ENCODE measurements at places on chromosomes 3 and 15. TPM values are rescaled to one million over a fixed set of nuclear protein-coding genes. Genes with fewer than 3 reads are reported as not detected.

Gene PDE8A
- total RNA-seq: 36.6 TPM

Gene ERICH6
- total RNA-seq: not detected

DNA sequence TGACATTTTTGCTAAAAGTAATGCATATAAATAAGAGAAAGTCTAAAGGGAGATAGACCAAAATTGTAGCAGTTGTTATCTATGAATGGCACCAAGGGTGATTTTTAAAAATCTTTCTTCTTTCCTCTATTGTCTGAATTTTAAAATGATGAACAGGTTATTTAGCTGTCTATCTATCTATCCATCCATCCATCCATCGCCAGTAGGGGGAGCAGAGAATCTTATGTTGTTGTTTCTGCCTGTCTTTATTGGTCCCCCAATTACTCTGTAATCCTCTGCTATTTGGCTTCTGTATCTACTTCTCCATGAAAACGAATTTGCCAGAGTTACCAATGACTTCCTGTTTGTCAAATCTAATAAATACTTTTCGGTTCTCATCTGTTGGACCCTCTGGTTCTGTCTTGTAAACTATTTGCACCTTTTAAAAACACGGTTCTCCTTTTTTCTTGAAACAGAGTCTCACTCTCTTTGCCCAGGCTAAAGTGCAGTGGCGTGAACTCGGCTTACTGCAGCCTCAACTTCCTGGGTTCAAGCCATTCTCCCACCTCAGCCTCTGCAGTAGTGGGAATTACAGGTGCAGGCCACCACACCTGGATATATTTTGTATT is 86.0 kb downstream of the ECT2 start:
- peak; percentile 52 for DNase-seq

GRCh38 chr3:13491206-13491974 is 11.3 kb downstream of the HDAC11 start:
- no peak for DNase-seq

Gene ZKSCAN7
- total RNA-seq: 4.1 TPM

DNA sequence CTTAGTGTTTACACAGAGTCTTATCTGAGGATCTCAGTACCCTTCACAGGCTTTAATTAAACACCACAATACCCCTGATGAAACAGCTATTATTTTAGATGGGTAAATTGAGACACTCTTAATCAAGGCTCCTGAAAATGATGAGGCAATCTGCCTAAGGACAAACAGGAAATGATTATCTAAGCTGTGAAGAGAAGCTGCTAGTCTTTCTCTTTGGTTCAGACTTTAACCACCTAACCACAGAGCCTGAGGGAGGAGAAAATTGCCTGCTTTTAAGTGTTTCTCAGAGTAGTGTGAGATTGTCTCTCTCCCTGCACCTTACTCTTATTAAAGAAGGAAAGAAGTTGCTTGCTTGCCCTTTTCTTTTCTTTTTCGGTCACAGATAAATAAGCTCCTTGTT is 364.3 kb upstream of the ADAMTS9 start:
- no peak for DNase-seq

Gene GOLGA8J
- not detected for total RNA-seq

- DNase-seq: peak; percentile 65
These were observed 91.9 kb downstream of the NAALADL2 start for GRCh38 chr3:174951034-174951433.

DNA sequence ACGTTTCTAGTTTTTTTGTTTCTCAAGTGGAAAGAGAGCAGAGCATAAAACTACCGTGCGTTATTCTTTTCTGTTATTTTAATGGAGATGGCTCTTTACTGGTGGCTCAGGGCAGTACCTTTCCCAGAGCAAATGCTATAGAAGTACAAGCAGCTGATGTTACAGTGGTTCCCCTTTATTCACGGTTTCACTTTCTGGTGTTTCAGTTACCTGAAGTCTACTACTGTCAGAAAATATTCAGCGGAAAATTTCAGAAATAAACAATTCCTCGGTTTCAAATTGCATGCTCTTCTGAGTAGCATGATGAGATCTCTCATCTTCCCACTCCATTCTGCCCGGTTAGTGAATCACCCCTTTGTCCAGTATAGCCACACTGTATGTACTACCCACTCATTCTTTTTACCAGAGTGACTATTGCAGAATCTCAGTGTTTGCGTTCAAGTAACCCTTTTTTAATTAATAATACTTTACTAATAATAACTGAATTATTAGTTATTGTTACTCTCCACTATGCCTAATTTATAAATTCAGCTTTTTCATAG is 597.5 kb upstream of the ROBO2 start:
- DNase-seq: no peak

Gene NUP210
- total RNA-seq: 0.05 TPM

DNA sequence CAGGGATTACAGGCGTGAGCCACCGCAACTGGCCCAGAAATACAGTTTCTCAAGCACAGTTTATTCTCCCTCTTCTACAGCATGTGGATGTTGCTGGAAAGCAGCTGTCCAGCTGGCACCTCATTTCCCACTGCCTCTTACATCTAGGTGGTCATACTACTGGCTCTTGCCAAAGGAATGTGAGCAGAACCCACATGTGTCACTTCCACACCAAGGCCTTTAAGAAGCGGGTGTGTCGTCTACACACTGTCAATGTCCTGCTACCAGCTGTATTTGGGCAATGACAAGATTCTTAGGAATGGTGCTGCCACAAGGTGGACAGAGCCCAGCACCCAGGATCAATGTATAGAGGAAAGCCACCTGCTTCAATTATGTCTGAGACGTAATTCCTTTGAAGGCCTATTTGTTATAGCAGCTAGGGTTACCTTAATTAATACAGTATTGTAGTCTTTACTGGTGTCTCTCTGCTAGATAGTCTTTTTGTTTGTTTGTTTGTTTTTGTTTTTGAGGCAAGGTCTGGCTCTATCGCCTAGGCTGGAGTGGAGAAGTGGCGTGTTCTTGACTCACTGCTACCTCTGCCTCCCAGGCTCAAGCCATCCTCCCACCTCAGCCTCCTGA is 15.1 kb upstream of the RAB7A start:
- DNase-seq: no peak

Gene CHL1
- total RNA-seq: not detected

Gene DAPK2
- 0.34 TPM for total RNA-seq

- DNase-seq: no peak
These were observed 43.6 kb downstream of the FOXB1 start for GRCh38 chr15:60047701-60048100.

DNA sequence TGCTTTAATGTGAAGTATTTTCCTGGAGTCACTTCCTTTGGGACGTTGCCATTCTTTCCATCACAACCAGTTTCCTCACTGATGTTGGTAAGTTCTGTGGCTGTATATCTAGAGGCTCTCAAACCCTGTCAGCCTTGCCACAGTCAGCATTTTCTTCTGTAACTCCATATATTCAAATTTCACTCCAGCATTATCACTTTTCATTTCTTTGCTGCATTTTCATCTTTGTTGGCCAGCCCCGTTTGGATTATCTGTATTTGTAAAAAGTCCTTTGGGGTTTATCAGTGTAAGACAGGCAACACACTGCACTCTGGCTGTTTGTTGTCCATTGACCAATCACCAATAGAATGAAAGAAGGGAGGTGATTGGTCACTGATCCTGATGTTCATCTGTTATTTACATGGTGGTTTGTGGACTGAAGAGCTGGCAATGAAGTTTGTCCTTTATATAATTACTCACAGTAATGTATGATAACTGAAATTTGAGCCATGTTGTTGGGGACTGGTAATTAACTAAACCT is 20.3 kb downstream of the GMPS start:
- DNase-seq: no peak

DNA sequence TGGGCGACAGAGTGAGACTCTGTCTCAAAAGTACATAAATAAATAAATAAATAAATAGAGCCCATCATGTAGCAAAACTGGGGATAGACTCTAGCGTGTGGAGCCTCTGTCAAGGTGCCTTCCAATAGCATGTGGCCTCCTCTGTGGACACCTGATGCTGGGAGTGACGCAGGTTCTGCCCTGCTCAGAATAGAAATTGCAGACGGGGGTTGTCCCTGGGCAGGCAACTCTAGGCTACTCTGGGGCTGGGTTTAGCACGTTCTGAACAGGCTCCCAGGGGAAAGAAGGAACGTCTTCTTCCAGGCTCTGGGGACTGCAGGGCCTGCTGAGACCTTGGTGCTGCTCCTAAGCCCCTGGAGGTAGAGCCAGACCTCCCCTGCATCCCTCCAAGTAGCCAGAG is 65.3 kb downstream of the EPHB3 start:
- no peak for DNase-seq

Data from SJSA1 (cell line).